T-helper 2 cell (primary cell): ENCODE measurements at places on chromosomes 7 and 10.

- DNase-seq = no peak
Measured at GRCh38 chr10:110076559-110077318, 69.0 kb downstream of the ADD3 start.

DNA sequence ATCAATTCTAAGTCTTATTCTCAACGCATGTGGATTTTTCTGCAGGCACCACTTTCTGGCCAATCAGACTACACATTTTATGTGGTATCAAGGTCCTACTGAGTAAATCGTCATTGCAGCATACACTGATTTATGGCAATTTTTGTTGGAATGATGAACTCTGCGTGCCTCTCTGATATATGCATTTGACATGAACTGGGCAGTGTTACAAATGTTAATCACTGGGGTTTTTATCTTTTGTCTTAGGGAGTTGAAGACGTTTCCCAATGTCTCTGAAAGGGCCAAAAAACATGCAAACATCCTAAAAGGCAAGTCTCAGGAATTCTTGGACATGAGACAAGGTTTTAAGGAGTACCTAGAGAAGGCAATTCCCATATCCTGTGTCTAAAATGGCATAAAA lies 809.5 kb upstream of the CELF2 start:
- DNase-seq = no peak

DNA sequence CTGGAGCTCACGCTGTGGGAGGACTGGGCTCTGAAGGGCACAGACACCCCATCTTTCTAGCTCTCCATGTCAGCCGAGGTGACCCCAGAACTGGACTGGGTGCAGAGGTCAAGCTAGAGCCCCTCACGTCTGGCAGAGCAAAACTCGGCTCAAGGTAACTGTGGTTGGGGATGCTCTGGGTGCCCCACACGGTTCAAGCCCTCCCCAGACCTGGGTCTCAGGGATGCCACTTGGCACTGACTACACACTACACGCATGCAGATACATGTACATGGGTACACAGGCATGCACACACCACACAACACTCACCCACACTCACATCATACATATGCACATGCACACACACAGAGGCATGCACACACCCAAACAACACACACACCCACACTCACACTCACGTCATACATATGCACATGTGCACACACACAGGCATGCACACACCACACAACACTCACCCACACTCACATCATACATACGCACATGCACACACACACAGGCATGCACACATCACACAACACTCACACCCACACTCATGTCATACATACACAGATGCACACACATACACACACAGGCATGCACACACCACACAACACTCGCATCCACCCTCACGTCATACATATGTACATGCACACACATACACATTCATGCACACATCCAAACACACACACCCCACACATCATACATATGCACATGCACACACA lies 219.3 kb downstream of the DNAJB6 start:
- no peak for DNase-seq

DNA sequence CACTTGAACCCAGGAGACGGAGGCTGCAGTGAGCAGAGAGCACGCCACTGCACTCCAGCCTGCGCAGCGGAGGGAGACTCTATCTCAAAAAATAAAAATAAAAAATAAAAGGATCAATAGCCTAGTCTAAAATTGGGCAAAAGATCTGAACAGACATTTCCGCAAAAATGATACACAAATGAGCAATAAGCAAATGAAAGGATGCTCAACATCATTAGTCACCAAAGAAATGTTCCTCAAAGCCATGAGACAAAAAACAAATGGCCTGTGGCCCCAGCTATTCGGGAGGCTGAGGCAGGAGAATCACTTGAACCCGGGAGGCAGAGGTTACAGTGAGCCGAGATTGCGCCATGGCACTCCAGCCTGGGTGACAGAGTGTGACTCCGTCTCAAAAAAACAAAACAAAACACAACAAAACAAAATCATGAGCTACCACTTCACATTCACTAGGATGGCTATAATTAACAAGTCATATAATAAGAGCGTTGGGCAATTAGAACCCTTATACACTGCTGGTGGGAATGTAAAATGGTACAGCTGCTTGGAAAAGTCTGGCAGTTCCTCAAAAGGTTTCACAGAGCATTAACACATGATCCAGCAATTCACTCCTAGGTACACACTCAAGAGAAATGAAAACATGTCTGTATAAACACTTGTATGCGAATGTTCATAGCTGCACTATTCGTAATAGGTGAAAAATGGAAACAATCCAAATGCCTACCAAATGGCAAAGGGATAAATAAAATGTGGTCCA lies 3.1 kb downstream of the DAGLB start:
- DNase-seq = no peak

DNA sequence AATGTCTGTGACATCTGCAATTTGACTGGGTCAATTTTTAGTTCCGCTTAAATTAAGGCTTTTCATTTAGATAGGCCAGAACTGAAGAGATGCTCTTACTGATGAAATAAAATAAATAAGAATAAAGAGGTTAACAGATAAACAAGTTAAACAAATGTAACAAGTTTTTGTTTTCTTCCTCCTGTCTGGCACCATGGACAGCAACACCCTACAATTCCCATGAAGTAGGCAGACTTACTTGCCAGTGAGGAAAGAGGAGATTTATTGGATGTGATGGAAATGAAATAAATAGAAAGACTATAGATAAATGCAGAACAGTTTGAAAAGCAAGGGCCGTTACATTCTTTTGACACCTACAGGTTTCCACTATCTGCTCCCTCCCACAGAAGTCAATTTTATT lies 118.5 kb downstream of the AMPH start:
- DNase-seq = no peak

GRCh38 chr10:76786504-76787072 lies 851.0 kb downstream of the KCNMA1 start:
- no peak for DNase-seq

DNA sequence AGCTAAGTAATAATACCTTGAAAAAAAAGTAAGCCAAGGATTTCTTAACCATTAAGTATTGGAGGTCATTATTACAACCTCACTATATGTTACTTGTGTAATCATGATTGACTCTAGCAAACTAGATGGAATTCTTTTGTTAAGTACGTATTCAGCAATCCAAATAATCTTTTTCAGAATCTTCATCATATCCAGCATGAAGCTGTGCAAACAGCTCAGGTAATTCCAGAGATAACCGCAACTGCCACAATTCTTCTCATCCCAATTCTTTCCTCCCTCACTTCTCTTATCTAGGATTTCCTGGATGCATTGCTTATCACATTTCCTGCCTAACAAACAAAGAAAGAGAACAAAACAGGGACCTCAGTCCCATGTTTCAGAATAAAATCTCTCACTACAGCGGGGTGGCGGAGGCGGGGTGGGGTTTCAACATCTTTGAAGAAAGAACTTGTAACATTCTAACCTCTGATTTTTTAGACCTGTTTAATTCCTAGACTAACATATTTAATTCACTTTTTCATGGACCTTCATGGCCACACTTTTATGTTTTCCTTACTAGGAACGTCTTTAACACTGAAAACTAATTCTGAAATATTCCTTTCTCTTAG lies 156.5 kb downstream of the POM121L12 start:
- DNase-seq = no peak

- DNase-seq = no peak
Measured at GRCh38 chr10:113129117-113129516, 179.1 kb downstream of the TCF7L2 start.

DNA sequence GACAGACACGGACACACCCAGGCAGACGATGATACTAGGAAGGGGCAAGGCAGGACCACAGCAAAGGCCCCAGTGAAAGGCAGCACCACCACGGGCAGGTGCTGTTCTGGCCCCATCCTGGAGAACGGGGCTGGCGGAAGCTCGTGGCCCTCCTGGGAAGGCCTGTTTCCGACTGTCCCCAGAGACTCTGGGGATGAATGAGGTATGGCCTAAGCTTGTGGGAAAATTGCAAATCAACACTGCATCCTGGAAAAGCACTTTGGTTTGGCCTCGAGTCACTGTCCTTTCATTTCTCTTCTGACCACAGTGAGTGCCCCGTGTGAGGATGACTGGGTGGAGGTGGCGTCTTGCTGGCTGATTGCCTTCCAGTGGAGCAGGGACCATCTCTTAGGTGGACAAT lies 81.6 kb upstream of the ANLN start:
- DNase-seq = no peak

GRCh38 chr7:20030915-20031362 lies 186.2 kb downstream of the MACC1 start:
- DNase-seq = no peak

- no peak for DNase-seq
Measured at GRCh38 chr10:116960066-116960776, 44.8 kb downstream of the SHTN1 start.

DNA sequence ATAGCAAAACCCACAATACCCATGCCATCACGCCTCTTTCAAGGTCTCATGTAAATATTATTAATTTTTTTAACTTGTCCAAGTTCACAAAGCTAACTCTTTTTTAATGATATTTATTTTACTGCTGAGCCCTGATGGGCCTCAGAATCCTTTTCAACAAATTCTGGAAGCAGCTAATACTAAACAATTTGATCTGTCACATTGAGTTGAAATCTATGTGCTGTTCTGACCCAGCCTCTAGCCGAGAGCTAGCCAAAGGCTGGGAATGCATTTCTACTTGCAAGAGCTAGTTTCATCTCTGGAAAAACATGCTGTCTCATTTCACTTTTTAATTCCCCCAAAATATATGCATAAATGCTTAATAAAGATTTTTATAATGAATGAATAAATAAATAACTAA lies 47.9 kb downstream of the TFAM start:
- DNase-seq = no peak

GRCh38 chr10:34776090-34776690 lies 38.9 kb downstream of the PARD3 start:
- DNase-seq = no peak

DNA sequence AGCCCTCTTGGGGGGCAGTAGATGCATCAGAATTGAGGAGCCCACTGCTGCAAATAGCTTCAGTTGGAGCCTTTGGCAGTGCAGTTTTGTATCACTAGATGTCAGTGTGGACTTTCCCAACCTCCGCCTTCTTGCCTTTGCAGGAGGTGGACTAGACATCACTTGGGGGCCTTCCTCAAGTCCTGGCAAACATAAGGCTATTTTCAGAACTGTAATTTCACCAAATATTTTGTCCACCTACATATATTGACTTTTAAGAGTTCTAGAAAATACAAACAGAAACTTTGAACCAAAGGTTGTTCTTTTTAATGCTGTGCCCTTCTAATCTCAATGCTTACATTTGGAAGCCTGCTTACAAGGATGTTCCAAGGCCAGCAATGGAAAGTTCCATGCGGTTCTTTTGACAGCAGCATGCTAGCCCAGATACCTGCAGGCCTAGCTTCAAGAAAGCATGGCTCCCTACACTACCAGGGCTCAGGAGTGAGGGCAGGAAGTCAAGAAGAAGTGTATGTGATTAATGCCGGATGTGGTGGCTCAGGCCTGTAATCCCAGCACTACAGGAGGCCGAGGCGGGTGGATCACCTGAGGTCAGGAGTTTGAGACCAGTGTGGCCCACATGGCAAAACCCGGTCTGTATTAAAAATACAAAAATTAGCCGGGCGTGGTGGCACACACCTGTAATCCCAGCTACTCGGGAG lies 8.0 kb upstream of the ZNRF2 start:
- DNase-seq = peak; percentile 24

GRCh38 chr7:2062648-2063047 lies 170.1 kb downstream of the MAD1L1 start:
- no peak for DNase-seq

DNA sequence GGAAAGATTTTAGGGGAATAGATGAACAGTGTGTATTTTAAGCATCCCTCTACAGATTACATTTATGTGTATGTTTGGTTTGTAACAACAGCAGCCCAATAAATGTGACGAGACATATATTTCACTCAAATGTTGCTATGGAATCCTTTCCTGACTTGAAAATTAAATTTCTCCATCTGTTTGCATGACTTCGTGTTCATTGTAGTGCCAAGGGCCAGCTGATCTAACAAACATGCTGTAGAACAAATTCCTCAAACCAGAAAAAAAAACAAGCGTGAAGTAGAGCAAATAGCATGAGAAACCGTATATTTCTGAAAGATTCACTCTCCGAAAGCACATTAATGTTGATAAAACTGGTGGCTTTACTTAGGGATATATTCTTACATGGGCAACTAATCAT lies 87.8 kb downstream of the NRCAM start:
- DNase-seq = no peak

GRCh38 chr10:68327889-68328786 lies 3.7 kb upstream of the HNRNPH3 start:
- DNase-seq = no peak

DNA sequence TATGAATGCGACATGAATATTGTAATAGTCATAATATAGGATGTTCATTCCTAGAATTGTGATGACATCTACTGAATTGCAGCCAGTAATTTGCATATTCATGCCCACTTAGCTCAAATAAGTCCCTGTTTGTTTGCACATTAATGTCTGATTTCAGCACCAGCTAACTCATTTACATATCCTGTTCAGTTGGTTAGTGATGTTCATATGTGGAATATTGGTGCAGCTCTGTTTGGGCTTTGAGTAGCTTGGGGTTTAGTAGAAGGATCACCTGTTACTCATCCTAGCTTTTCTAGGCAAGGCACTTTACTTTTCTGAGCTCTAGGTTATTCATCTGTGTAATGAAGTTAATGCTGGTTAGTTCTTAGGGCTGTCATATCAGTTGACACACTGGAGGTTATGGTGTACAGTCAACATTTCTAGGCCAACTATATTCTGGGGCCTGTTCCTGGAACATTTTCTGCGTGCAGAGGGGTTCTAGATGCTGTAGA lies 238.4 kb downstream of the EXOC4 start:
- DNase-seq = no peak

GRCh38 chr10:103983367-103983911 lies 16.5 kb downstream of the SLK start:
- DNase-seq = no peak

GRCh38 chr7:146255609-146256008 lies 139.0 kb downstream of the CNTNAP2 start:
- no peak for DNase-seq

DNA sequence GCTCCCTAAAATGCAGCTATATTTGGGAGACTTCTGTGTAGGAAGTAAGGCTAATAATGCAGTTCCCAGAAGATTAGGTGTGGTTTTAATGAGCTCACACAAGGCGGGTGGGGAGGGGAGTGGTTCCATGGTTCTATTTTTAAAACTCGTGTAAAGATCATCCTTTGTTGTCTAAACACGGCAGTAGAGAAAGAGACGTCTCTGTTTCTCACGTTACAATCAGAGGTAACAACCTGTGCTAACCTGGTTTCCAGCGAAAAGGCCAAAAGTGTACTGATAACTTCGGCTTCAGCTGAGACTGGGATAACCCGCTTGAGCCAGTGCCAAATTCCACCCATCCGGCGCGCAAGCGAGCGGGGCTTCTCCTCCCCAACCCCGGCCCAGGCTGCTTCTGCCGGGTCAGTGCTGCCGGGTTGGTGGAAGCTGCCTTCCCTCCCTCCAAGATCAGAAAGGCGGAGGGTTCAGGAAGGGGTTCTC lies 2.5 kb upstream of the MAP3K8 start:
- no peak for DNase-seq

- DNase-seq = no peak
Measured at GRCh38 chr10:30762620-30763019, 133.1 kb upstream of the LYZL2 start.

DNA sequence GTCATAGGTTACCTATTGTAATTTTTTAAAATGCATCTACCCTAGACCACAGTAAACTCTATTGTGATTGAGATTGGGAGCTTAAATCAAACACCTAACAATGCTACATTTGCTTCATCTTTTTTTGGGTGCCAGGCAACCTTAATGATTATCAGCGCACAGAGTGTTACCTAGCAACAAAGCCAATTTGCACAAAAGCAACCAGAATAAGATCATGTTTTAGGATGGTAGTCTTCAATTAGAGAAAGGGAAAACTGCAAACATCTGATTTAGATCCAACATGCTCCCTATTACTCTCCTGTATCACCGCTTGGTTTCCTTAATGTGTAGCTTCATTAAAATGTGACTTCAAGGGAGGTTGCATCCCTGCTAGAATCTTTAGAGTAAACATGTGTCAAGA lies 226.9 kb downstream of the ABCA13 start:
- DNase-seq = no peak
